ENCODE measurements at places on chromosomes 16 and 17. TPM values are rescaled to one million over a fixed set of nuclear protein-coding genes. Genes with fewer than 3 reads are reported as not detected.
A peak's percentile ranks its signal among the peaks of the same experiment; 100 is the strongest.

DNA sequence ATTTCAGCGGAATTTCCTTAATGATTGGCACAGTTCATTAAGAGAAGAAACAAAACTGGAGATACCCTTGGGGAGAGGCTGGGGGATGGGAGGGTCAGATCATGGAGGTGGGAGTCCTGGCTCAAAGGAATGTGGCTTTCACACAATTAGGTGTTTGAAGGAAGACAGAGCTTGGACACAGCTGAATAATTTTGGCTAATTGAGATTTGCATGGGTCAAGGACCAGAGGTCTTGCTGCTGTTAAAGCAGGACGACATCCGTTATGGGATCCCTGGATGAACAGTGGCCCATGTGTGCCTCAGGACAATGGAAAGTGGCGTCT, 160.3 kb downstream of the HS3ST3B1 start:
- H3K4me1 ChIP-seq, result no peaks in the 10 kb centered on the region
- no peak overlapping the region for H3K27ac ChIP-seq
- DNase-seq, result no peak
- H3K36me3 ChIP-seq, result no peaks in the 10 kb centered on the region
- no peaks in the 10 kb centered on the region for H3K27me3 ChIP-seq

- no peaks in the 10 kb centered on the region for H3K27me3 ChIP-seq
- H3K36me3 ChIP-seq, result no peaks in the 10 kb centered on the region
- peak; percentile 32 for DNase-seq
- no peak overlapping the region for H3K27ac ChIP-seq
- H3K4me3 ChIP-seq, result no peak overlapping the region
Measured at GRCh38 chr17:19333132-19333440, 29.4 kb downstream of the B9D1 start.

- no peak for DNase-seq
- no peak overlapping the region for H3K4me3 ChIP-seq
- no peaks in the 10 kb centered on the region for H3K27me3 ChIP-seq
- no peak overlapping the region for H3K27ac ChIP-seq
- H3K36me3 ChIP-seq, result no peaks in the 10 kb centered on the region
Measured at GRCh38 chr16:20302389-20302788, 24.9 kb downstream of the GP2 start.

DNA sequence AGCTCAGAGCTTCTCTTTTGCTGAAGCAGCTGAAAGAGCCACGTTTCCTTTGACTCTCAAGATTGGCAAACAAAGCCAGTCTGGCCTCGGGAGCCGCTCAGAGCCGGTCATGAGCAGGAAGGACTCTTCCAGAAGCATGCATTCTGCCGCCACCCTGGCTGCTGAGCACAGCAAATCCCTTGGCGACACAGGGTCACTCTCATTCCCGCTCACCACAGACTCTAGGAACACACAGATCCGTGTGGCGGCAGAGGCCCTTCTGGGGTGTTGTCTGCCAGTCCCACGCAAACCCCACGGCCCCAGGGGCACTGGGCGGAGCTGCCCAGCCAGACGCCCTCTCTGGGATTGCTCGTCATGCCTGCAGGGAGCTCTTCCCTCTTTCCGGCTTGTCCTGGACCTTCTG, 157.0 kb downstream of the C16orf95 start:
- H3K27me3 ChIP-seq, result no peaks in the 10 kb centered on the region
- H3K36me3 ChIP-seq, result no peaks in the 10 kb centered on the region
- no peak overlapping the region for H3K27ac ChIP-seq
- H3K4me3 ChIP-seq, result no peak overlapping the region
- no peak for DNase-seq

- H3K27me3 ChIP-seq, result no peaks in the 10 kb centered on the region
- no peak for DNase-seq
- no peak overlapping the region for H3K27ac ChIP-seq
- H3K4me1 ChIP-seq, result no peaks in the 10 kb centered on the region
Measured at GRCh38 chr17:67700037-67700724, 17.6 kb upstream of the NOL11 start.

GRCh38 chr16:2428784-2429033, 538 bp upstream of the CCNF start:
- peak overlapping the region; percentile 76 for H3K27ac ChIP-seq
- H3K4me3 ChIP-seq, result peak overlapping the region; percentile 93
- no peaks in the 10 kb centered on the region for H3K4me1 ChIP-seq

DNA sequence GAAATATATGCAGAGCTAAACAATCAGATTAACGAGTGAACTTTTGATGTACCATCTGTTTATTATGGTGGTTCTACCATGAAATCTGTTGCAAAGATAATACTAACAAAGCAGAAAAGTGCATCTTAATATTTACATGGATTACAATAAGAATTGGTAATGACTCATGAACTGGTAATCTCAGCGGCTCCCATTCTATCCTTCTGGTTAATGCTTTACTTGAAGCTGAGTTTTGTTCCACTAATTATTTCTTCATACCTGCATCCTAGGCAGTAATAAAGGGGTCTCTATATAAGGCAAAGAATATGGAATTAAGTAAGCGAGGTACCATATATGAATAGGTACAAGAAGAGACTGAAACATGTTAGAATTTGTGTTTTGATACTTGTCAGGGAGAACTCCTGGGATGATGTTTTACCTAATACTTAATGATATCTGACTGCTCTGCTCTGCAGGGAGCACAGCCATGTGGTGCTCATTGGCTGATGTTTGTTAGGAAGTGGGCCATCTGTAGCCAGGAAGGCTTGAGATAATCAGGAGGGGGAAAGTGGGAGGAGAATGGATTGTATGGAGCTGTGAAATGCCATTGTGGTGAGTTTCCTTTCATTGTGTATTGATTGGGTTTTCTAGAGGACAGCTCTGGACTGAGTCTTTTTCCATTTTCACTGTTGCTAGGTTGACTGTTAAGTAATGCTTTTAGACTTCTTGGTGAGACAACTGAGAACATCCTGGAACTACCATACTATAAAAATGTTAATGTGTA, 52.6 kb downstream of the MAP2K6 start:
- no peak overlapping the region for H3K4me3 ChIP-seq
- H3K4me1 ChIP-seq, result no peaks in the 10 kb centered on the region
- H3K27me3 ChIP-seq, result no peaks in the 10 kb centered on the region
- H3K36me3 ChIP-seq, result no peaks in the 10 kb centered on the region
- H3K27ac ChIP-seq, result no peak overlapping the region
- no peak for DNase-seq

DNA sequence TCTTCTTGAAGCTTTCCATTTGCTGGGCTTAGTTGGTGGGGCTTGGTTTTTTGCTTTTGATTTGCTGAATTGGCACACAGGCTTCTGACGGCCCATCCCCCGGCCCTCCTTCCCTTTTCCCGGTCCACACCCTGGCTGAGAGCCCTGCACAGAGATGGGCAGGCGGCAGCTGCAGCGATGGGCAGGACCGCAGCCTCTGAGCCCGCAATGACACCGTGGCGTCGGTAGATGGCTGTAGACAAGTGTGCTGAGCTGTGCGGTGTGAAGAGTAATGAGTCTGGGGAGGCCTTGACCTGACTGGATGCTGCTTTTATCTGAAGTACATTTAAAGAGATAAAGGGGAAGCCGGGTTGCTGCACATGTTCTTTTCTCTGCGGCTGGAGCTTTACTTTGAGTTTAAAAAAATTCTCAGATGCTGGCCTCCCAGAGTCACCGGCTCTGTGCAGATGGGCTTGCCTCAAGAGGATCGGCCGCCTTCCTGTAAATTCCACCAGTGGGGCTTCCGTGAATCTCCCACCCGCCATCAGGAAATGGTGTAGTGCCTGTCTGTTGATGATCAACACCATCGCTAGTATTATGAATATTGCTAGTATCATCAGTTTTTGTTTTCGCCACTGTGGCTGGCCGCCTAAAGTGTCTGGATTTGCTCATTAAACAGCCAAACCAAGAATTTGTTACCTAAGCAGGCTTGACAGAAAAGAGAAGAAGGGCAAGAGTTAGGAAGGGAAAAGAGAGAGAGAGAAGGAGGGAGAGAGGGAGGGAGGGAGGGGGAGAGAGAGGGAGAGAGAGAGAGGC, 245.6 kb upstream of the RBFOX1 start:
- H3K27ac ChIP-seq, result no peak overlapping the region
- H3K4me3 ChIP-seq, result no peak overlapping the region
- H3K27me3 ChIP-seq, result no peaks in the 10 kb centered on the region
- H3K4me1 ChIP-seq, result no peaks in the 10 kb centered on the region

DNA sequence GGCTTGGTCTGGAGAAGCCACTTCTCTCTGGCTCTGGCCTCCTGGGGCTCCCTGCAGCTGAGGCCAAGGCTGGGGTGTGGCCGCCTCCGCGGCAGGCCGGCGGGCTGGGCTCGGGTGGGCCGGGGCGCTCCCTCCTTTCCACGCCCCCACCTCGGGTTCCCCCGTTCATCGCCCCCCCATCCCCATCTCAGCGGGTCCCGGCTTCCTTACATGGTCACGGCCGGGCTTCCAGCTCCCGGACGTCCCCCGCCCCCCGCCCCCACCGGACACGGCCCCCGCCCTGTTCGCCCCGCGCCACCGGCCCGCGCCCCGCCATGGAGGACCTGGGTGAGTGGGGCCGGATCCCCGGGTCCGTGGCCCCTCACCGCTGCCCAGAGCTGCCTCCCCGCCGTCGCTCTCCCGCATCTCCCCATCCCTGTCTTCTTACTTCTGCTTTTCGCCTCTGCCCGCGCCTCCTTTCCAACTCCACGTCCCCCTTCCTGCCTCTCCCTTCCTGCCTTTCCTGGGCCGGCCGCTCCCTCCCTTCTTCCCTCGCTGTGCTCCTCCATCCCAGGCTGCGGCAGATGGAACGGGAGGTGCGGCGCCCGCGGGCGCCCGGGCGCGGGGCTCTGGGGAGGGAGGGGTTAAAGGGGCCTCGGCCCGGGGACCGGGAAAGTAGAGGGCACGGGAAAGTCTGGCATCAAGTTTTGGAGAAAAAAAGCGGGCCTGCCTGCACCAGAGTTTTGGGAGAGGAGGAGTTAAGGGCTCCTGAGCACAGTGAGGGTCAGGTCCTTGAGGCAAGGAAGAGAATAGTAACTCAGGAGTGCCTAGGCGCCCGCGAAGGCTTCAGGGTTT, at the start of gene TGFB1I1:
TGFB1I1 (plus strand) TSS at position 278 of the 834 bp plus-strand sequence; CDS start at position 315, 37 bp downstream.
- H3K4me3 ChIP-seq, result peak within 1 kb of the TSS; percentile 50
- no peaks in the 10 kb centered on the region for H3K36me3 ChIP-seq
- H3K27me3 ChIP-seq, result no peaks in the 10 kb centered on the region
- peaks cover 3% of the 10 kb centered on the region for H3K4me1 ChIP-seq
- H3K27ac ChIP-seq, result no peak within 1 kb of the TSS

DNA sequence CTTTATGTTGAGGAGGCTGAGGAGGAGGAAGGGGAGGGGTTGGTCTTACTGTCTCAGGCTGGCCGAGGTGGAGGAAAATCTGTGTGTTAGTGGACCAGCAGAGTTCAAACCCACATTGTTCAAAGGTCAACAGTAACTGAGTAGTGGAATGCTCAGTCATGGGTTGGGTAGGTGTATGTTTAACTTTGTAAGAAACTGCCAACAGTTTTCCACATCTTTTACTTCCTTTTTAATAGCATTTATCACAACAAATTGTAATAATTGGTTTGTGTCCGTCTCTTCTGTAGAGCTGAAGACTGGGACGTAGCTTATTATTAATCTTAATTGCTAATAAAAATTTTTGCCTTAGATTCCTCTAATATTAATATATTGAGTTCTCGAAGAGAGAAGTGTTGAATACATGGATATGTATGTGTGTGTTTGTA, 5.3 kb downstream of the ATP6V0A1 start:
- H3K27ac ChIP-seq, result no peak overlapping the region
- no peak overlapping the region for H3K4me3 ChIP-seq
- no peaks in the 10 kb centered on the region for H3K36me3 ChIP-seq

DNA sequence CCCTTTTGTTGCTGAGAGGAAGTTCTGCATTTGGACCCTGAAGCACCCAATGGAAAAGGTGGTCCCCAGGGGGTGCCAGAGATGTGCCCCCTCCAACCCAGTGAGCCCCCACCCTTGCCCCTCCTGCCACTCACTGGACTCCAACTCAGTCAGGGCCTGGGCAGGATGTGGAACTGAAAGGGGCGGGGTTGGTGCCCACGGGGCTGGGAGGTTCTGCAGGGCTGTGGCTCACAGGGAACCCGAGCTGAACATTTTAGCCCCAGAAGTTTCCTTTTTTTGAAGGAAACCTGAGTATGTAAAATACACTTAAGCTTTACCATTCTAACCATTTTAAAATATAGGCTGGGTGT, 15.8 kb upstream of the OGFOD3 start:
- peaks cover 5% of the 10 kb centered on the region for H3K4me1 ChIP-seq
- H3K36me3 ChIP-seq, result no peaks in the 10 kb centered on the region
- H3K27ac ChIP-seq, result no peak overlapping the region
- no peaks in the 10 kb centered on the region for H3K27me3 ChIP-seq
- DNase-seq, result no peak
- no peak overlapping the region for H3K4me3 ChIP-seq

GRCh38 chr16:49353680-49354079, 19.9 kb upstream of the C16orf78 start:
- no peak for DNase-seq
- no peak overlapping the region for H3K27ac ChIP-seq
- no peaks in the 10 kb centered on the region for H3K4me1 ChIP-seq
- no peak overlapping the region for H3K4me3 ChIP-seq

- no peaks in the 10 kb centered on the region for H3K27me3 ChIP-seq
- no peaks in the 10 kb centered on the region for H3K36me3 ChIP-seq
- H3K4me3 ChIP-seq, result peak within 1 kb of the TSS; percentile 39
- peaks cover 6% of the 10 kb centered on the region for H3K4me1 ChIP-seq
Measured at GRCh38 chr17:28711723-28712031, at the start of gene PROCA1. TSS of gene PROCA1 (minus strand) at chr17:28711888. CDS start at chr17:28711660, 228 bp downstream.

DNA sequence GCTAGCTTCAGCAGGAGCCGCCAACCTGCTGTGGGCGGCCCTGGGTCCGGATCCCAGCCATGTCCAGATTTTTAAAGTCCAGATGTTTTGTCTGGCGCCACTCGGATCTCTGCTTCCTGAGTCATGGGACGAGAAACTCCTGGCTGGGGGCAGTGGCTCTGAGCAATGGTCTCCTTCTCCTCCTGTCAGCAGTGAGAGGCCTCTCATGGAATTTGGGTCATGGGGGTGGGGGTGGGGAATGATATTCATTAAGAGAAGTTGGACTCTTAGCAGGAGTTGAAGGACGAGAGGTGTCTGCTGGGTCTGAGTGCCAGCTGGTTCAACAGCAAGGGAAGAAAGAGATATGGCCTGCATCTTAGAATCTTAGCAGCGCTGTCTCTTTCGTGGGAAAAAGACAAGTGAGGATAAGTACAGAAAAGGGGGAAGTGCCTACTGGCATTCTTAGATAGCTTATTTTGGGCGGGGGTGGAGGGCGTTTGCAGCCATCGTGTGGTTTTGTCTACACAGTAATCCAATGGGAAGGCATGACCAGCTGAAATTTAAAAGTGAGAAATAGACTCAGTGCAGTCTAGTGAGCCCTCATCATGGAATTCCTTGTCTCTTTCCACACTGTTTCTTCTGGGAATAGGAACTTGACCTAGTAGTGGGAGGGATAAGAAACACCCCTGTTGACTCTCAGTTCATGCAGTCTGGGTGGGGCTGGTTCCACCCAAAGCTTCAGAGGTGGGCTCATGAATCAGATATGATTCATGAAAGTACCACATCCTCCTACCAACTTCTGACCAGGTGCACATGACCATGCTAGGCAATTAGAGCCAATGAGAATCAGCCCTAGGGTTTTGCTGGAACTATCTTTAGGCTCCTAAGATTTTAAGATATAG, 80.5 kb downstream of the MYH13 start:
- H3K4me1 ChIP-seq, result no peaks in the 10 kb centered on the region
- no peaks in the 10 kb centered on the region for H3K27me3 ChIP-seq
- no peak for DNase-seq
- H3K36me3 ChIP-seq, result no peaks in the 10 kb centered on the region

Gene NSMCE1
- polyA plus RNA-seq, result 30.0 TPM

Gene MPV17L
- polyA plus RNA-seq, result 11.9 TPM

Gene NECAB2
- polyA plus RNA-seq, result 23.8 TPM

Gene PERCC1
- polyA plus RNA-seq, result not detected

Gene SMIM36
- not detected for polyA plus RNA-seq

Gene CA5A
- under 0.01 TPM for polyA plus RNA-seq

Gene ELMO3
- polyA plus RNA-seq, result 41.0 TPM

Gene COPZ2
- polyA plus RNA-seq, result 9.7 TPM

Gene MSLN
- 0.96 TPM for polyA plus RNA-seq

Gene KRT39
- not detected for polyA plus RNA-seq

Gene CRHR1
- not detected for polyA plus RNA-seq
